ENCODE measurements at places on chromosomes 5 and 9. TPM values are rescaled to one million over a fixed set of nuclear protein-coding genes. Genes with fewer than 3 reads are reported as not detected.

DNA sequence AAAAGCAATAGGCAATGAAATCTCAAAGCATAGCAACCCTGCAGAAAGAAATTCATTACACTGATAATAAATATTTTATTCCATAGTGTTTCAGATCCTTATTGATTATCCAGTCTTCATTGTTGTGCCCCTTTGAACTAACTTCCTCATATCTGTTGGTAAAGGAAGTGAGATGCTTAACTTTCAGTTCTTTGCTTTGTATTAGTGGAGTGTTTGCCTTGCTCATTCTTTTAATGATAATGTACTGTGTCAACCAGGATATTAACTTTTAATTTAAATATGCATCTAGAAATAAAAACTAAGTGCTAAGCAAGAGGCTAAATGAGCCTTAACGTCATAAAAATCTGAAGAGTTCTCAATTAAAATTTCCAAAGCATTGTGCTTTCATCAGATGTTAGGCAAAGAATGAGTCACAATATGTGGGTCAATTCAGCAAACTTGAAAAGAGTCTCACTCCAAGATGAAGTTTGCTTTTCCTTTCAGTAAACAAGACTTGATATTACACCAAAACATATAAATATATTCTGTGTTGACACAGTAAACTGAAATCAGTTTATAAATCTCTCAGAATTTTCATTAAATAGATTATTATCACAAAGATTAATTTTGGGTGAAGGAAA is 105.9 kb downstream of the GIN1 start:
- no peak for DNase-seq

- no peak for DNase-seq
Observed at GRCh38 chr9:16701347-16701746, 169.1 kb downstream of the BNC2 start.

DNA sequence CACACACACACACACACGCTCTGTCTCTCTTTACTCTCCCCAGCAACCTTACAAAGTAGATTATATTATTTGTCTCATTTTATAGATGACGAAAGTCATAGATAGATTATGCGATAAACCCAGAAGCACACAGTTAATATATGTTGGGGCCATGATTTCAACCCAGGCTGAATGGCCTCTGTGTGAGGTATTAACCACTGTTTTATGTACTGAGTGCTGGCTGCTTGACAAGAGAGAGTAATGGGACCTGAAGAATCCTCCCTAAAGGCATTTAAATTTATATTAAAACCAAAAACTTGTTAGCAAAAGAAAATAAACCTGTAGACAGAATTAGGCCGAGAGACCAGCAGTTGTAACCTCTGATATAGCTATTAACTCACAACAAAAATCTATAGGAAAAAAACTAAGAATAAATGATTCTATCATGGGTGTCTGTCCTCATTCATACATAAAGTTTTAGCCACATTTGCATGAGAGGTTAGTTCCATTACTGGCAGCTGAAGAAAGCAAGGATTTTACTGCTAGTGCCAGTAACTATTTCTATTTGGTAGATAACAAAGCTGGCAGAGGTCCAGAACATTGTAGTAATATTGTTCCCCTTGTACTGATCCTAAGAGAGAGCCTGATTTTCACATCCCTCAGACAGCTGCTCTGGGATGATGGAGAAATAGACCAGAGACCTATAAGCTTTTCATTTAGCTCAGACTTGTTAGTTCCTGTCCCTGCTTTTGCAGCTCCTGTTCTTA is 250.9 kb downstream of the ADGRV1 start:
- no peak for DNase-seq

The TJP2 gene
- total RNA-seq, result 3.9 TPM

DNA sequence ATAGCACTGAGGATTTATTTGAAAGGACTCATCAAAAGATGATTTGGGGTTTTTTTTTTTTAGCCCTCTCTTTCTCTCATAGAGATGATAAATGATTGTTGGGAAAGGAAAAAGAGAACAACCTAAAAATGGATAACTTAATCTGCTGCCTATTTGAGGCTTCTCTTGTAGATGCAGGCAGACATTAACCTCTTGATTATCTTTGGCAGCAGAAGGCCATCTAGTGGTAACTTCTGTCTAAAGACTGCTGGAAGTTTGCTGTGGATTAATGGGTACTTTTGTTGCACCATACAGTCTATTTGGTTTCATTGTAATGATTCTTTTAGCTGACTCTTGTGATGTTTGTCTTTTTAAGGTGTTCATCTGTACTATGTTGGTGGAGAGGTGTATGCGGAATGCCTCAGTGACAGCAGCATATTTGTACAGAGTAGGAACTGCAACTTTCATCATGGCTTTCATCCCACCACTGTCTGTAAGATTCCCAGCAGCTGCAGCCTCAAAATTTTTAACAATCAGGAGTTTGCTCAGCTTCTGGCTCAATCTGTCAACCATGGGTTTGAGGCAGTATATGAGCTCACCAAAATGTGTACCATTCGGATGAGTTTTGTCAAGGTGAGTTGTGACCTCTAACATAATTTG is 18.8 kb downstream of the SMIM32 start:
- peak; percentile 26 for DNase-seq

DNA sequence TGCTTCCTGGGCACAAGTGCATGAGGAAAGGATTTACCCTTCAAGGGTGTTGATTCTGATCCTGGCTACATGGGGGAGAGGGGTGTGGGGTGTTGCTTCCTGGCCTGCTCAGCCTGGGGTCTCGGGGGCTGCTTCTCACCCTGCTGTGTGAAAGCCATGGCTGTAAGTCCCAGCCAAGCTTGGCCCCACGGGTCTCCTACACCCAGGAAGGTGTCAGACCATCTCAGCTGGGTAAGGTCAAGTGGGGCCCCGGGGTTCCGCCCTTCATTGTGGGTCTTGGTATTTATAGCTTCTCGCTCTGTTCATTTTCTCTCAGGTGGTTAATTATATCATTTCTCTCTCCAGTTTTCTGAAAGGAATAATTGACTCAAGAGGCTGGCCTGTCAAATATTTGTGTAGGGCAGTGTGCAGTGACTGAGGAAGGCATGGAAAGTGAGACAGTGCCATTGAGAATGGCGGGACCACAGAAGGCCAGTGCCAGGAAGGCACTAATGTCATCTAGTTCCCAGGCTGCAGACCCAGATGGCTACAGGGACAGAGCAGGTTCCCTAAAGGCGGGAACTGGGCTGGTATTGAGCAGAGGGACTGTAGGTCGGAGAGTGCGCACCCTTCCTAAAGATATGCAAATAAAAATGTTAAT is 126.0 kb downstream of the FOXD1 start:
- DNase-seq, result no peak

All from CD8-positive, alpha-beta T cell (primary cell).